ENCODE measurements at places on chromosomes 12 and 14. TPM values are rescaled to one million over a fixed set of nuclear protein-coding genes. Genes with fewer than 3 reads are reported as not detected.

DNA sequence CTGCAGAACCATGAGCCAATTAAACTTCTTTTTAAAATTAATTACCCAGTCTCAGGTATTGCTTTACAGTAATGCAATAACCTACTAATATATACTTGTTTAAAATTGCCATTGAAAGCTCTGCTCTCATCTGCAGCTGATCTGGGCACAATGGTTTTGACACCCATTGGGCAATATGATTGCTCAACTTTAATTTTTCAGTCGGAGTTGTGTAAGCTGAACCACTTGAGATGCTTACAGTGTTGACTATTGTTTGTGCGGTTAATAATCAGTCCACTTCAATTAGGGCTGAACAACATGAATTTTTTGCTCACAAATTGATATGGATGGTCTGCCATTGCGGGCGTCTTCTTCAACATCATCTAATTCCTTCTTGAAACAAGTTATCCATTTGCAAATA is 18.0 kb upstream of the OR4K5 start:
- no peak for DNase-seq

The CLEC2A gene
- not detected for total RNA-seq

DNA sequence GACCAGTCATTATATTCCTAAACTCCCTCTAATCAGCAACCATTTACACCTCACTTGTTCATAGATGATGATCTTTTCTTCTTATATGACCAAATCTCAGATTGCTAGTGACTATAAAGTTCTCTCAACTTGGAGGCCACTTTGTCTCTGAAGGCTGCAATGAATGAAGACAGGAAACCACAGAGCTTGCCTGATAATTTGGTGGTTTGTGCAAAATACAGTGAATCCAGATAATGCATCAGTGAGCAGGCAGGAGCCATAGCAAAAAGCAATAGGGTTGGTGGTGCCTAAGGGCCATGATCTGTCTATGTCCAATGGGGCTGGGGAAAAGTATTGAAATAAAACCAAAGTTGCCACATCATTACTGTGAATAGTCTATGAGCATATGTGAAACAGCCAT is 123.8 kb upstream of the LRFN5 start:
- DNase-seq: no peak

DNA sequence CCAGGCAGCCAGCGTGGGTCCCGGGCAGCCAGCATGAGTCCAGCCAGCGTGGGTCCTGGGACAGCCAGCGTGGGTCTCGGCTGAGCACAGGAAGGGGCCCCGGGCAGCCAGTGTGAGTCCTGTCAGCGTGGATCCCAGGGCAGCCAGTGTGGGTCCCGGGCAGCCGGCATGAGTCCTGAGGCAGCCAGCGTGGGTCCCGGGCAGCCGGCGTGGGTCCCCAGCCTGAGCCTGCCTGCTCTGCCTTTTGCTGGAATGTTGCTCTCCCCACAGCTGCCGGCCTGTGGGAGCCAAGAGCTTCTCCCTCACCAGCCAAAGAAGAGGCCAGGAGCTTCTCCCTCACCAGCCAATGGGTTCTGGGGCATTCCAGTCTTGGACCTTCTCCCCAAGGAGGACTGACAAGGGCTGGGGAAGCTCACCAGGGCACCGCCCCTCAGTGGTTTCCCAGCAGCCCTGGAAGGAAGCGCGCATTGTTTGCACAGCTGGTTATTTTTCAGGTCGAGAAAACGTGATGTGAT is 15.0 kb upstream of the RFLNA start:
- no peak for DNase-seq

GRCh38 chr14:66442953-66443571 is 43.1 kb upstream of the CCDC196 start:
- no peak for DNase-seq

The KCNC2 gene
- total RNA-seq: not detected

GRCh38 chr12:79344855-79345847 is 345.6 kb downstream of the PAWR start:
- no peak for DNase-seq

GRCh38 chr12:31853520-31853919 is 105.7 kb upstream of the RESF1 start:
- no peak for DNase-seq

DNA sequence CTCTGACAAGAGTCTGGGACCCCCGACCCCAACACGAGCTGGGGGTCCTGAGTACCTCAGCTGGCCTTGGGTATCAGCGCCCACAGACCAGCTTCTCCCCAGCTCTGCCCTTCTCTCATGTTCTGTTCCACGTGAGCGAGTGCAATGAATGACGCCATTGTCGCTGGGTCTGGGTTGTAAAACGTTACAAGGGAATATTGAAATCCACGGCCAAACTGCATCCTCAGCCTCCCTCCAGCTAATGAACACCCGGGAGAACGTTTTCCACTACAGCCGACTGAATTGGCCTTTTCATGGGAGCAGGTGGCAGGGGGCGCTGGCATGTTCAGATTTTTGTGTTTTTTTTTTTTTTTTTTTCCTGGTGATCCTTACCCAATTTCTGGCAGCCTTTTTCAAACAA is 34.7 kb downstream of the TBX5 start:
- DNase-seq: no peak

GRCh38 chr14:101709962-101710931 is 51.3 kb upstream of the PPP2R5C start:
- DNase-seq: peak; percentile 51

The PRH2 gene
- total RNA-seq: not detected

DNA sequence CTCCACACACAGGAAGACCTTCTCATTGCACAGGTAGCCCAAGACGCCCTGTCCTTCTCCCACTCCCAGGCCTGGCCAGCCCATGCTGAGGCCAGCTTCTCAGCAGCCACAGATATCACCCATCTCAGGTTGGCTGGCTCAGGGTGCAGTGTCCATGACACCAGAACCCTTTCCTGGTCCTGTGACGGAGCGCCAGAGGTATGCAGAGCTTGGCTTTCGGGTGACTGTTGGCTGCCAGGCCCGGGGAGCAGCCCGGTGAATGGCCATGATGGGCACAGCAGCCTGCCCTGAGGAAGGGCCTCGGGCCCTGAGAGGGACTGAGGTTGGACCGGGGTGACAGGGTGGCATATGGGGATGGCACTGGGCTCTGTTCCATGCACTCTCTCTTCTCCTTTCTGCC is 173.4 kb downstream of the TSPAN9 start:
- no peak for DNase-seq

DNA sequence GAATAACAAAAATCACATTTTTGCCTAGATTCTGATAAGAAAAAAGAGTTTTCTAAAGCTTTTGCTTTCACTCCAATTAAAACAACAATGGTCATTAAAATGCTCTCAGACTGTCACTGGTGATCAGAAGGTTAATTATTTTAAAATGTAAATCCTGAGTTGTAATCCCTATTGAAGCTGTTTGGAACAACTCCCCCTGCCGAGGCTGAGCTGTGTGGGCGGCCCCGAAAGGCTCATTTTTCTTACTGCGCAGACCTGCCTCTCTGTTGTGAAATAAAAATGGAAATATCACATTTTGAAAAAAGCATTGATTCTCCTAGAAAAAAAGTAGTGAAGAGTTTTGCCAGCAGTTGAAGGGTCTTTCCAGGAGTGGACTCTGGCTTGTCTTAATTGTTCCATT is 174.8 kb upstream of the CDKN3 start:
- DNase-seq: no peak

DNA sequence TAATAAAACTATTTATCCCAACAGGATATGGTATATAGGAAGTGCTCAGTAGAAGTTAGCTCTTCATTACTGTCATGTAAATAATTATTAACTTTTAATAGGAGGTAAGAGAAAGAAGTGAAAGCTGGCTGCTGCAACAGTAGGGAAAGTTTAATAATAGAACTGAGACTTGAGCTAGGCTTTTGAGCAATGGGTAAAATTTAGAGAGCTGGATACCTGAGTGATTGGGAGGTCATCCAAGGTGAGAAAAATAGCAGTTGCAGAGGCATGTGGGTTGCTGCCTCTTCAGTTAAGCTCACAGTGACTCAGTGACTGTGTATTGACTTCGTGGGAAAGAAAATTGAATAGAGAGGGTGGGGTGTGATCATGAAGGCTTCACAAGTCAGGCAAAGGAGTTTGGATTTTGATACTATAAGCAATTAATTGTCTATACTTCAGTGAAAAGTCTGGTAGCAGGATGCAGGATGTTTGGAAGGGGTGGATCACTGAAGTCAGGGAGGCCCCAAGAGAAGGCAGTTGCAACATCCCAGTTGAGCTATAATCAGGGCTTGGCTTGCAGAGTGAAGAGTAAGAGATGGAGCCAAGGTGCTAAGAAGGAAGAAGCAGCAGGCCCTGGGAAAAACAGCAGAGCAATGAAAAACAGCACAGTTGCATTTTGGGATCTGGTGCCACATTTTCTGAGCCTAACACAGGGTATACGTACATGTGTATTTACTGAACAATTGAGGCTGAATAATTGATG is 172.0 kb upstream of the FRMD6 start:
- DNase-seq: no peak

GRCh38 chr14:51430079-51430478 is 190.0 kb downstream of the TMX1 start:
- no peak for DNase-seq

The SLC25A47 gene
- total RNA-seq: not detected

- no peak for DNase-seq
Observed at GRCh38 chr14:33710273-33710672, 240.6 kb downstream of the EGLN3 start.

Data from ureter (tissue), 1 donor.